ENCODE measurements at places on chromosomes 4 and X.

- peak; percentile 48 for DNase-seq
These were observed 10.5 kb upstream of the MGST2 start for GRCh38 chr4:139655116-139655515.

- peak; percentile 85 for DNase-seq
These were observed 84.5 kb downstream of the GATB start for GRCh38 chr4:151676301-151676700.

- DNase-seq: no peak
These were observed 2.1 kb downstream of the MBNL3 start for GRCh38 chrX:132486599-132487178.

- no peak for DNase-seq
These were observed 11.1 kb downstream of the LEF1 start for GRCh38 chr4:108157655-108158054.
